ENCODE measurements at places on chromosomes 6 and 20.
A peak's percentile ranks its signal among the peaks of the same experiment; 100 is the strongest.

DNA sequence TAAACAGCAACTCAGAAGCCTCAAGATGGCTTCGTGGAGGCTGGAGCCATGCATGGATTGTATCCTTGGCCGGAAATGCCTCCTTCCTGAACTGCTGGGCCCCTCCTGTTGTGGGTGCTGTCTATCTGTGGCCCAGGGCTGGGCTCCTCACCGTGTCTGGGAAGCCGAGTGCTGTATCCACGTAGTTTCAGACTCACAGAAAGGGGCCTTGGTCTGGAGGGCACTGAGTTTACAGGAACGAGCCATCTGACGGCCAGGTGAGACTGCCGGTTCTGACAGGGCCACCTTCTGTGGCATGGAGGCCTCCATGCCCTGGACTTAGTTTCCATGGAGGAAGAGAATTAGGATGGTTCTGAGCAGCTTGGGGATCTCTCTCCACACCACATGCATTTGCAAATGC is 142.2 kb downstream of the ERMARD start:
- no peak for DNase-seq

- DNase-seq = peak; percentile 94
These were observed 112.6 kb upstream of the CCN2 start for GRCh38 chr6:132063738-132064137.

GRCh38 chr20:20251317-20251716 is 116.6 kb upstream of the INSM1 start:
- DNase-seq = no peak

DNA sequence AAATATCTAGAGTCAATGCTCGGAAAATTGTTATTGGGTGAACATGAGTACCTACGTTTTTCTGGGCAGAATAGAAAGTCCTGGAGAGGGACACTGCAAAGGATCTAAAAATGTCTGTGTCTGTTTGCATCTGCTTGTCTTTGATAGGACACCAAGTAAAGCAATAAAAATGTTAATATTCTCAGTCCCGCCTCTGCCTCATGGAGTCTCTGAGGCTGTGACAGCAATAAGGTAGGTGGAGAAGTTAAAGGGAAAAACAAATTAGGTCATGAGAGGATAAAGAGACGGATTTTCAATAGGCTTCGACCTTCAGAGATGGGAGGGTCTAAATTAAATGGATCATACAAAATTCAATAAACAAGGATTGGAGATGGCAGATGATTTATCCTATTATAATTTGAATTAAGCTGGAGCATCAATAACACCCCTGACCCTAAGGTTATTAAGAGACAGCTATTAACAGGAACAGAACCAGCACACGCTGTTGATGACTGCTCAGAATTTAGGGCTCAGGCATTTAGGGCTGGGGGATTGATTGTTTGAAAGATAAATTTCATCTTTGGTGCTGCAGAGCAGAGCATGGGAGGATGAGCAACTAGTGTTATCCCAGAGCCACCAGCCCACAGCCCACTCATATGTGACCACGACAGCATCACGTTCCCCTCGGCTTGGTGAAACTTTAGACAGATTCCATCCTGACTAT is 620.3 kb upstream of the CDH4 start:
- DNase-seq = no peak

All from iris pigment epithelial cell (primary cell).